Psoas muscle (tissue), 8 donors: ENCODE measurements at places on chromosomes 7 and 10. TPM values are rescaled to one million over a fixed set of nuclear protein-coding genes. Genes with fewer than 3 reads are reported as not detected.

- no peak for DNase-seq
Measured at GRCh38 chr7:71896535-71896934, 515.6 kb downstream of the CALN1 start.

DNA sequence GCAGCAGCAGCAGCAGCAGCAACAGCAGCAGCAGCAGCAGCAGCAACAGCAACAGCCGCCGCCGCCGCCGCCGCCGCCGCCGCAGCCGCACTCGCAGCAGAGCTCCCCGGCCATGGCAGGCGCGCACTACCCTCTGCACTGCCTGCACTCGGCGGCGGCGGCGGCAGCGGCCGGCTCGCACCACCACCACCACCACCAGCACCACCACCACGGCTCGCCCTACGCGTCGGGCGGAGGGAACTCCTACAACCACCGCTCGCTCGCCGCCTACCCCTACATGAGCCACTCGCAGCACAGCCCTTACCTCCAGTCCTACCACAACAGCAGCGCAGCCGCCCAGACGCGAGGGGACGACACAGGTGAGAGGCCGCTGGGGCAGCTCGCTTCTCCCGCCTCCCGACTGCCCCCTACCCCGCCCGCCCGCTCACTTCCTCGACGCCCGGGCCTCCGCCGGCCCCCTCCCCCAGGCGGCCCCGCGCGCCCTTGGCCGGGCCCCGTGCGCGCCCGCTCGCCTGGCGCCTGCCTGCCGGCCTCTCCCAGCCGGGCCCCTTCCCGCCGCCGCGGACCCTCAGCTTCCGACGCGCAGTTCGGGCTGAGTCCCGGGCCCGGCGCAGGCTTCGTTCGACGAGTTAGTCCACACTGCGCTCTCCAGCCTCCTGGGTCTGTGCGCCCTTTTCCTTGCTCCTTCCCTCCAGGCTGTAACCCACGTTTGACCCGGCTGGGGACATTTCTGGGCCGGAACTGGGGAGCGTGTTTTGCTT, 882 bp downstream of the DLX6 start:
- no peak for DNase-seq

GRCh38 chr10:48796713-48797245, 112.1 kb downstream of the WDFY4 start:
- DNase-seq = no peak

- DNase-seq = no peak
Measured at GRCh38 chr7:142750321-142750938, 1.2 kb downstream of the PRSS1 start.

GRCh38 chr7:91685544-91685943, 195.0 kb downstream of the MTERF1 start:
- no peak for DNase-seq

DNA sequence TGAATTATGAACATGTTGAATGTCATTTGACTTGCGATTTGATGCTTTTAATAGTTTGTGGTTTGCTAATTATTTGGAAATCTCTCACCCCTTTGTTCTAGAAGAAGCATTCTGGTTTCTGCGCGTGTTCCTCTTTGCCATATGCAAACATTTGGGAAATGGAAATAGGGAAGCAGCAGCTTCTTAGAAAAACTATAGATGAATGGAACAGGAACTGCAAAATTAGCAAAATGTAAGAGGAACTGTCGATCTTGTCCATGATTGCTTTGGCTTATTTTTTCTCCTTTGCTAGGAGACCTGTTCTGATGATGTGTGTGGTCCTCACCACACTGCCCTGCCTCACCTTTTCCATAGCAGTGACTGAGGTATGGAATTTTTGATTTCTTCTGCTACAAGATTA, 19.0 kb downstream of the TMEM236 start:
- DNase-seq = no peak

- DNase-seq = no peak
Measured at GRCh38 chr7:44471850-44472249, 18.6 kb downstream of the NUDCD3 start.

GRCh38 chr7:28293527-28293835, 112.9 kb upstream of the JAZF1 start:
- DNase-seq = no peak

DNA sequence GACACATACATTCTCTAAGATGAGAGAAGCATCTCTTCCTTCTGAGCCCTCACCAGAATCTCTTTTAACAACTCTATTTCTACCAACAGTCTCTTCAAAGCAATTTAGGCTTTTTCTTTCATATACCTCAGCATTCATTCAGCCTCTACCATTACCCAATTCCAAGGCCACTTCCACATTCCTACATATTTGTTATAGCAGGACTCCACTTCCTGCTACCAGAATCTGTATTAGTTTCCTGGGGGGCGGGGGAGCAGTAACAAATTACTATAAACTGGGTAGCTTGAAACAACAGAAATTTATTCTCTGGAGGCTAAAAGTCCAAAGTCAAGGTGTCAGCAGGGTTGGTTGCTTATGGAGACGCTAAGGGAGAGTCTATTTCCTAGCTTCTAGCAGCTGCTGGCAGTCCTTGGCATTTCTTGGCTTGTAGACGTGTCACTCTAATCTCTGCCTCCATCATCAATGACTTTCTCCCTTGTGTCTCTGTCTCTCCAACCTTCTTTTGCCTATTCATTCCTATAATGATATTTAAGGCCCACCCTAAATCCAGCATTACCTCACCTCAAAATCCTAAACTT, 7.4 kb downstream of the PRPS1L1 start:
- no peak for DNase-seq

DNA sequence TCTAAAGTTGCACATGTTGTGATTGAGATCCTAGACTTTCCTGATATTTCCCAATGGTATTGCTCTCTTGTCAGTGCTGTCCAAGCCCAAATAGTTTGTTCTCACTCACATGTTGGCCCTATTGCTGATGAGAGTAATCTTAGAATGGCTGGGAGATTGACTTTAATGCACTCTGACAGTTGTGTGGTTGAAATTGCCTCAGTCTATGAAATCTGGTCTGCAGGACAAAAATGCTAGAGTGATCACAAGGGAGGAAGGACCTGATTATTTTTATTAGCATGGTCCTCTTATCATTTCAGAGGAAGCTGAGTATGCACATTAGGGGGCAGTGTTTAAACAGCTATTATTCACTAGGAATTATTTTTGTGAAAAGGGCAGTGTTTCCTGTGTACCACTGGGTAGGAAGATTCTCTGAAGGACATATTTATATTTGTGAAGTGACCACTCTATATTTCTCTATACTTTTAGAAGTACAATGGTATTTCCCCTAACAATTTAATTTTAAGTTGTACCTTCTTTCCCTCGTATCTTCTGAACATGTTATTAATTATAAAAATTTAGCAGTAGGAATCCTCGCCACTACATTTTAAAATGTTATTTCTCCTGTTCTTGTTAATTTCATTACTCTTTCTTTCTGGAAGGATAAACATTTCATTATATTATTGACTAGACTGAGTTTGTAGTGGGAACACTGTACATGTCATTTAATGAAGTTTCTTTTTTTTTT, 64.4 kb downstream of the SUGCT start:
- no peak for DNase-seq

DNA sequence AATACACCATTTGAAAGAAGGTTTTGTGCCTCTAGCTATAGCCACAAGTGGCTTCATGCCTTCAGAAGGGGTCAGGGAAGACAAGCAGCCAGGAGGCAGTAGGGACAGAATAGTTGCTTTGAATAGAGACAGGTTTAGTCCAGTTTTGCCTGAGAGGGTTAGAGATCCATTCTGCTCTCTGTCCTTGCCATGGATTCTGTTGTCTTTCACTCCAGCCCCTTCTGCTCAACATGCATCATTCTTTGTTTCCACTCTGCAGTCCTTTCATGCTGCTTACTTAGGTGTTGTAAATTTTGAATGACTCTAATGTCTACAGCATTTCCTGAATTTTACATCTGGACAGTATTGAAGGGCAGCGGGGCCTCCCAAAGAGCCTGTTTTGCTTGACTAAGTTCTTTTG, 60.3 kb downstream of the CNTNAP2 start:
- no peak for DNase-seq

DNA sequence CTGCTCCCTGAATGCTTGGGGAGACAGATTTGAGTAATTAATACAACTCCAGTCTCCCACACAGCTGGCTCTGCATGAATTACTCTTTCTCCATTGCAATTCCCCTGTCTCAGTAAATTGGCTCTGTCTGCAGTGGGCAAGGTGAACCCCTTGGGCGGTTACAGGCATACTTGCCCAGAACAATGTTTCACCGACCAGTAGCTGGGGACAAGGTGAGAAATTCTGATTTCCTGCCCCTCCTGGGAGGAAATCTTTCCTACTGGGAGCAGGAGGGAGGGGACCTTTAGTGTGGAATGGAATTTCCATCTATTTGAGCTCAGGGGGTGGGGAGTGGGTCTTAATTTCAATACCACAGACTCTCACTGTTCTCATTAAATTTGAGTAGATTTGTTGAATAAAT, 42.2 kb upstream of the FZD9 start:
- no peak for DNase-seq

DNA sequence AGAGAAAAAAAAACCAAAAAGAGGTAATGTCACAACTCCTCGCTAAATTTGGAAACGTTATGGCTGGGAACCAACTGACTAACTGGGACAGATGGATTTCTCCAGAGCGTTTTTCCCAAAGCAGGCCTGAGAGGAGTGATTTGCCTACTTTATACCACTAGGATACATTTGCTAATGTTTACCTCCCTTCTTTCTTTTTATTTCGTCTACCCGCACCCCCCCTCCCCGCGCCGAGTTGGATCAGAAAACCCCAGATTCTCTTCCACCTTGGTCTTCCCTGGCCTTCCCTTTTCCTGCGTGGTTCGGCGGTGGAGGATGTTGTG, 7.2 kb downstream of the CPA2 start:
- no peak for DNase-seq

DNA sequence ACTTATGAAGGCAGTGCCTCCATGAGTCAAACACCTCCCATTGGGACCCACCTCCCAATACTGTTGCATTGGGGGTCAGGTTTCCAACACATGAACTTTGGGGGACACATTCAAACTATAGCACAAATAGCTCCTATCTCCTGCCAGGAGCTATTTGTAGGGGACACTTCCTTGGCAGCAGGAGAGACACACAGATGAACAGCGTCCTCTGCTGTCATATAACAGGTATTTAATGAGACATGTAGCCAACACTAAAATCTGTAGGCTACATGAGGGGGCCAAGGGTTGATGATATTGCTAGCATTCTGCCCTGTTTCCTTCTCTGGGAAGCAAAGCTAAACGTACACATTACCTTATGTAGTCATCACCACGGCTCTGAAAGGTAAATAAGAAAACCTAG, 2.6 kb upstream of the GPR26 start:
- DNase-seq = no peak

Gene ASAH2
- total RNA-seq = 2.0 TPM

Gene DKK1
- total RNA-seq = 0.42 TPM

Gene VWDE
- total RNA-seq = 0.05 TPM

Gene FAM237B
- total RNA-seq = not detected

Gene OR2A1
- not detected for total RNA-seq

Gene TAS2R3
- 0.25 TPM for total RNA-seq

Gene SPDYE2B
- total RNA-seq = not detected

Gene MYH16
- total RNA-seq = not detected
